Panc1 (cell line): ENCODE measurements at places on chromosomes 7 and 10. TPM values are rescaled to one million over a fixed set of nuclear protein-coding genes. Genes with fewer than 3 reads are reported as not detected.
A peak's percentile ranks its signal among the peaks of the same experiment; 100 is the strongest.

- H3K36me3 ChIP-seq: no peaks in the 10 kb centered on the region
- no peaks in the 10 kb centered on the region for H3K4me1 ChIP-seq
- no peak overlapping the region for H3K4me3 ChIP-seq
- no peak overlapping the region for H3K27ac ChIP-seq
- DNase-seq: no peak
Observed at GRCh38 chr10:48792121-48792520, 107.4 kb downstream of the WDFY4 start.

DNA sequence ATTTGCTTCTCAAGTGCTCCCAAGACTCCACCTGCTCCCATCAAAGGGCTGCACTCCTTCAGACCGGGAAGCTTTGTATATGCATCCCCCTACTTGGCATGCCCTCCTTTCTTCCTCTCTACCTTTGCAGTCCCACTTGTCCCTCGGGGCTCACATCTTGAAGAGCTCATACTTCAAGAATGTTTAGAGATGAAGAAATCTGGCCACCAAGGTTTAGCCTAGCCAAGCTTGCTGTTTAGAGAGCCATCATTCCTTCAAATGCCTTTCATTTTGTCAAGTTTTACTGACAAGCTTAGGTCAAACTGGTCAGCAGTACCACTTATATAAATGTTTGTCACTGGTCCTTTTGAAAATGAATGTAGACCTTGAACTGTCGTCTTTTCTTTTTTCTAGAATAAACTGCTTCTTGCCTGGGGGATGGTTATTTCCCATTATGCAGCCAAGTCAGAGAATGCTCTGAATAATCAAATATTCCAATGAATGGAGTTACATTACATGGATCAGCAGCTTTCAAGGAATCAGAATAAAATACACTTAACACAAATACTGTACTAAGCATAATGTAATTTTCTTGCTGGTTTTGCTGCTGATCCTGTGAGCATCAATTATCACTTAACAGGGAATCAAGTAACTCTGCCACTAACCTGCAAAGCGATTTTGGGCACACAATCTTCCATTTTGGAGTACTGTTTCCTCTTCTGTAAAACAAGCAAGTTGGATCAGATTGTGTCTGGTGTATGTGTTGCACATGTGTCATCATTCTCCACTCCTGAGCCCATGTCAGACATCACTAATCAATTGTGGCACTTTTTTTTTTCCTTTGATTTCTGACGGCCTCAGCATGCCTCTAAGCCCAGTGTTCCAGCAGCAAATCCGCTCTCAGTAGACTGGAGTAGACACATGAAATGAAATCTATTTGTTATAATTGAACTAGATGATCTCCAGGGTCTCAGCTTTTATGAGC is 357.9 kb downstream of the PTEN start:
- peaks cover 3% of the 10 kb centered on the region; the same call in 1 of the 2 replicates for H3K4me1 ChIP-seq
- DNase-seq: no peak
- peaks cover 7% of the 10 kb centered on the region for H3K27me3 ChIP-seq
- H3K4me3 ChIP-seq: no peak overlapping the region
- H3K36me3 ChIP-seq: no peaks in the 10 kb centered on the region

DNA sequence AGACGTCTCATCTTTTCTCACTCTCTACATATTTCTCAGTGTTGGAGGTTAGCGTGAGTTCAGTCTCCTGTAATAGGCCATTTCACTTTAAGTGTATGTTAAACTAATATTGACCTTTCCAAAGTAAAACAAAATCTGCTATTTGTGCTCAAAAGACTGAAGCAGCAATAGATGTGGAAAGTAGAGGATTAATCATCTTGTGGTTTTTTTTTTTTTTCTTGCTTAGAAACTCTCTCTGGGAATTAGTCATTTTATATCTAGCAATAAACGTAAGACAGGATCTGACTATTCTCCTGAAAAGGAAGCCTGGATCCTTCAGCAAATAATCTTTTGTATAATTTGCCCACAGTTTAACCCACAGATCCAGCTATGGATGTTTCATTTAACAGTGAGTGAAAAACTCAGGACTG is 81.7 kb downstream of the NRP1 start:
- H3K27me3 ChIP-seq: no peaks in the 10 kb centered on the region
- peak overlapping the region; percentile 75 for H3K27ac ChIP-seq
- peaks cover 10% of the 10 kb centered on the region for H3K36me3 ChIP-seq
- H3K4me1 ChIP-seq: peaks cover 12% of the 10 kb centered on the region
- H3K4me3 ChIP-seq: no peak overlapping the region

GRCh38 chr7:101562531-101563197 is 66.4 kb downstream of the MYL10 start:
- H3K27ac ChIP-seq: no peak overlapping the region
- H3K36me3 ChIP-seq: no peaks in the 10 kb centered on the region
- H3K4me1 ChIP-seq: 0 out of 2 replicates have a peak, but pooled peaks cover 4% of the 10 kb centered on the region

- H3K27me3 ChIP-seq: peaks cover 9% of the 10 kb centered on the region
- H3K27ac ChIP-seq: no peak overlapping the region
- no peak overlapping the region for H3K4me3 ChIP-seq
- DNase-seq: no peak
- H3K36me3 ChIP-seq: no peaks in the 10 kb centered on the region
- H3K4me1 ChIP-seq: no peaks in the 10 kb centered on the region
Observed at GRCh38 chr7:24456526-24457218, 116.6 kb upstream of the PALS2 start.

DNA sequence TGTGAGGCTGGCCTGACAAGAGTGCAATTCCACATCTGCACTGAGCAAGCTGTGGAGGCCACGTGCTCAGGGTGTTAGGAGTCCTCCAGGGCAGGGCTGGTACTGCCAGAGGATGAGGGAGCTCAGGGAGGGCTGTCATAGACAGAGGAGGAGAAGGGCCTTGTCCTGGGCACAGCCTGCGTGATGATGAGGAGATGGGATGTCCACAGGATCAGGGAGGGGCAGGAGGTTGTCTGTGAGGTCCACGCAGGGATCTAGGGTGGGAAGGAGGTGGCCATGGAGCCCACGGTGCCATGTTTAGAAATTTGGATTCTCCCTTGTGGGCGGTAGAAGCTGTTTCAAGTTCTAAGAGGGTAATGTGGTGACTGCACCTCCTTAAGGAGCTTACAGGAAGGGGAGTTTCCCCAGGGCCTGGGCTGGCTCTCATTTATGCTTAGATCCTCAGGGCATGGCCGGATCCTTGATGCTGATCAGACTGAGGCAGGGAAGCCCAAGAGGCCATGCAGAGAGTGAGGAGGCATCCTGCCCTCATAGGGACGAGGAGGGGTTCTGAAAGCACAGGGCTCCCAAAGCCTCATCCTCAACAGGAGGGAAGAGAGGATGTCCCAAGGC is 30.3 kb downstream of the CHAT start:
- peaks cover 13% of the 10 kb centered on the region for H3K27me3 ChIP-seq
- H3K4me1 ChIP-seq: no peaks in the 10 kb centered on the region
- no peaks in the 10 kb centered on the region for H3K36me3 ChIP-seq
- no peak overlapping the region for H3K27ac ChIP-seq
- no peak for DNase-seq

GRCh38 chr7:145490356-145490755 is 626.2 kb upstream of the CNTNAP2 start:
- H3K4me3 ChIP-seq: no peak overlapping the region
- no peaks in the 10 kb centered on the region for H3K27me3 ChIP-seq
- no peak for DNase-seq
- H3K4me1 ChIP-seq: no peaks in the 10 kb centered on the region
- no peak overlapping the region for H3K27ac ChIP-seq

Gene GIMAP8
- total RNA-seq: 0.10 TPM

DNA sequence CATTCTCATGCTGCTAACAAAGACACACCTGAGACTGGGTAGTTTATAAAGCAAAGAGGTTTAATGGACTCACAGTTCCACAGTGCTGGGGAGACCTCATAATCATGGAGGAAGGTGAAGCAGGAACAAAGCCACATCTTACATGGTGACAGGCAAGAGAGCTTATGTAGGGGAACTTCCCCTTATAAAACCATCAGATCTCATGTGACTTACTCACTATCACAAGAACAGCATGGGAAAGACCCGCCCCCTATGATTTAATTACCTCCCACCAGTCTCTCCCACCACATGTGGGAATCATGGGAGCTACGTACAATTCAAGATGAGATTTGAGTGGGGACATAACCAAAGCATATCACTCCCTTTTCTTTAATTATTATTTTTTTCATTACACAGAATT is 16.6 kb downstream of the COL28A1 start:
- no peaks in the 10 kb centered on the region for H3K4me1 ChIP-seq
- H3K27me3 ChIP-seq: peaks cover 6% of the 10 kb centered on the region
- no peaks in the 10 kb centered on the region for H3K36me3 ChIP-seq
- no peak overlapping the region for H3K4me3 ChIP-seq
- no peak for DNase-seq

DNA sequence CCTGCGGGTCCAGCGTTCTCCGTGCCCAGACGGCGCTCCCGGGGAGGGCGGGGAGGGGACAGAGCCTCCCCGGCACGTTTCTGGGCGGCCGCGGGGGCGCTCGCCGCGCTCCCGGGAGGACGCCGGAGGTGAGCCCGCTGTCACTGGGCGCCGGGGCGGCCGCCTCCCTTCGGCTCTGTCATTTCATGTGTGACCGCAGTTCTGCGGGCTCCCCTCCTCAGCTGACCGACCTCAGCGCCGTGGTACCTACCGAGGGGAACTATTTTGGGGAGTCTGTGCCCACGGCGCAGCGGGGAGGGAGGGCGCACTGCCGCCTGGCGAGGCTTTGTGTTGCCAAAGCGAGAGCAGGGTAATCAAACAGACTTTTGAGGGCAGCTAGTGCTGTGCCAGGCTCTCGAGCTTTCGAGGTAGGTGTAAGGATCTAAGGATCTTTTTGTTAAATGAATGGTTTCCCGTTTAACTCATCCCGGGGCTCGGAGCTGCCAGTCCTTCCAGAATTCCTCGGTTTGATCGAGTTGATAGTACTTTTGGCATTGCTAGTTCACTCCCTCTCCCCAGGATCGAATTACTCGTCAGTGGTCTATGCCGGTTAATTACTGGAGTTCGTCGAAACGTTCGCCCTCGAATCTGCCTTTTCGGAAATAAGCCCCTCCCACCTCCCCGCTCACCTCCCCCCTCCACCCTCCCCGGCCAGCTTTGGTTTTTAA is 1.9 kb downstream of the ARID5B start:
- DNase-seq: no peak
- H3K27ac ChIP-seq: peak overlapping the region; percentile 100
- H3K36me3 ChIP-seq: no peaks in the 10 kb centered on the region; the same call in 1 of the 2 replicates
- H3K4me1 ChIP-seq: peaks cover 54% of the 10 kb centered on the region
- no peaks in the 10 kb centered on the region for H3K27me3 ChIP-seq

DNA sequence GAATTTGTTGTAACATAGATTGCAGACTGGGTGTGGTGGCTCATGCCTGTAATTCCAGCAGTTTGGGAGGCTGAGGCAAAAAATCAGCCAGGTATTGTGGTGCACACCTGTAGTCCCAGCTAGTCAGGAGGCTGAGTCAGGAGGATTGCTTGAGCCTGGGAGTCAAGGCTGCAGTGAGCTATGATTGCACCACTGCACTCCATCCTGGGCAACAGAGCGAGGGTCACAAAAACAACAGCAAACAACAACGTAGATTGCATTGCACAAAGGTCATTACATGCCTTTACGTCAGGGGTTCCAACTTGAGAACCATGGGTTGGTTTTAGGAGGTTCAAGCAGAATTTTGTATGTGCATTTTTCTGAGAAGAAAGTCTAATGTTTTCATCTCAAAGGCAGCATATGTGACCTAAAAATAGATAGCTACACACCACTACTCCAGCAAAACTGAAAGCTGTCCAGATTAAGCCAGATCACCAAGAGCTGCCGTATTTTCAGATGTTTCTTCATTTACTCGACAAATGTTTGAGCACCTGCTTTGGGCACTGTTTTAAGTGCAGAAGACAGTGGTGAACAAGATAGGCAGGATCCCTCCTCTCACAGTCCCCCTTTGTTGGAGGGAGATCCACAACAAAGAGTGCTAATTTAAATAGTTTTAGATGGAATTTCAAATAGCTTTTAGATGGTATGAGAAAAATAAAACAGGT is 28.3 kb upstream of the CYP26C1 start:
- no peak overlapping the region for H3K27ac ChIP-seq
- H3K4me3 ChIP-seq: no peak overlapping the region
- no peaks in the 10 kb centered on the region for H3K27me3 ChIP-seq
- no peak for DNase-seq
- H3K36me3 ChIP-seq: no peaks in the 10 kb centered on the region

Gene FLNC
- total RNA-seq: 10.2 TPM

GRCh38 chr7:107926481-107926880 is 35.5 kb downstream of the DLD start:
- peaks cover 51% of the 10 kb centered on the region; the same call in 1 of the 2 replicates for H3K36me3 ChIP-seq
- peak overlapping the region; percentile 39 for H3K27ac ChIP-seq
- no peaks in the 10 kb centered on the region for H3K27me3 ChIP-seq
- no peak overlapping the region for H3K4me3 ChIP-seq
- DNase-seq: no peak
- peaks cover 11% of the 10 kb centered on the region; the same call in 1 of the 2 replicates for H3K4me1 ChIP-seq

DNA sequence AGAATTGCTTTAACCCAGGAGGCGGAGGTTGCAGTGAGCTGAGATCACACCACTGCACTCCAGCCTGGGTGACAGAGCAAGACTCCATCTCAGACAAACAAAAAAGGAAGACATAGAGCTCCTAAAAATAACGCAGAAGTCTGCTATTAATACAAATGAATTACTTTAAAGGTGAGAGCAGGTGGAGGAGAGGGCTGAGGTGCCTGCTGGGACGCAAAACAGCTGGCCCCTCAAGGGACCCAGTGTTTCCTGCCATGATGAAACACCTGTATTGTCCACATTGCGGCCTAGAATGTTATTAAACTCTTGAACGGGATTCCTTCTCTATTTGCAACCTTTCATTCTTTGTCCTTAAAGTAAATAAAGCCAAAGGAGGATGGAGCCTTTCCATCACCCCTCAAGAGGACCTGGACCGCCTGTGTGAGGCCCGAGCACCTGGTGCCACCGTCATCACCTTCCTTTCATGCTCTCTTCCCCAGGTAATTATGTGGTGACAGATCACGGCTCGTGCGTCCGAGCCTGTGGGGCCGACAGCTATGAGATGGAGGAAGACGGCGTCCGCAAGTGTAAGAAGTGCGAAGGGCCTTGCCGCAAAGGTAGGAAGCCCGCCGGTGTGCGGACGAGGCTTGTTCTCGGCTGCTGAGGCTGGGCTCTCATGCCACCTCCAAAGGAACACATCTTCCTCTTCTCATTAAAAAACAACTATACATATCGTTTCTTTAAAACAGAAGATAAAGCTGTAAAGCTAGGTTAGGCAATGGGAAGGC is 136.7 kb downstream of the EGFR start:
- no peaks in the 10 kb centered on the region for H3K27me3 ChIP-seq
- peaks cover 42% of the 10 kb centered on the region for H3K36me3 ChIP-seq
- no peak overlapping the region for H3K27ac ChIP-seq
- DNase-seq: no peak
- H3K4me3 ChIP-seq: no peak overlapping the region

- H3K27me3 ChIP-seq: no peaks in the 10 kb centered on the region
- no peak overlapping the region; the same call in 1 of the 2 replicates for H3K27ac ChIP-seq
- no peak overlapping the region for H3K4me3 ChIP-seq
Observed at GRCh38 chr10:61487506-61487905, 34.3 kb upstream of the TMEM26 start.

DNA sequence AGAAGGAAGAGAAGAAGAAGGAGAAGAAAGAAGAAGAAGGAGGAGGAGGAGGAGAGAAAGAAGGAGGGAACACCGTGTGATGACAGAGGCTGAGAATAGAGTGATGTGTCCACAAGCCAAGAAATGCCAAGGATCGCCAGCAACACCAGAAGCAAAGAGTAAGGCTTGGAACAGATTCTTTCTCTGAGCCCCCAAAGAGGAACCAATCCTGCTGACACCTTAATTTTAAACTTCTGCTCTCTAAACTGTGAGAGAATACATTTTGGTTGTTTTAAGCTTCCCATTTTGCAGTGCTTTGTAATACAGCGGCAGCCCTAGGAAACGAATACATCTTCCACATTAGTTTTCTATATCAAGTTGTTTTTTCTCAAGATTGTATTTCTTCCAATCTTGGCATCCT is 13.9 kb upstream of the WNT8B start:
- no peaks in the 10 kb centered on the region for H3K36me3 ChIP-seq
- no peak overlapping the region for H3K4me3 ChIP-seq
- peaks cover 12% of the 10 kb centered on the region for H3K27me3 ChIP-seq
